Body of pancreas (tissue), 4 donors: ENCODE measurements at places on chromosomes 1 and 21.
A peak's percentile ranks its signal among the peaks of the same experiment; 100 is the strongest.

DNA sequence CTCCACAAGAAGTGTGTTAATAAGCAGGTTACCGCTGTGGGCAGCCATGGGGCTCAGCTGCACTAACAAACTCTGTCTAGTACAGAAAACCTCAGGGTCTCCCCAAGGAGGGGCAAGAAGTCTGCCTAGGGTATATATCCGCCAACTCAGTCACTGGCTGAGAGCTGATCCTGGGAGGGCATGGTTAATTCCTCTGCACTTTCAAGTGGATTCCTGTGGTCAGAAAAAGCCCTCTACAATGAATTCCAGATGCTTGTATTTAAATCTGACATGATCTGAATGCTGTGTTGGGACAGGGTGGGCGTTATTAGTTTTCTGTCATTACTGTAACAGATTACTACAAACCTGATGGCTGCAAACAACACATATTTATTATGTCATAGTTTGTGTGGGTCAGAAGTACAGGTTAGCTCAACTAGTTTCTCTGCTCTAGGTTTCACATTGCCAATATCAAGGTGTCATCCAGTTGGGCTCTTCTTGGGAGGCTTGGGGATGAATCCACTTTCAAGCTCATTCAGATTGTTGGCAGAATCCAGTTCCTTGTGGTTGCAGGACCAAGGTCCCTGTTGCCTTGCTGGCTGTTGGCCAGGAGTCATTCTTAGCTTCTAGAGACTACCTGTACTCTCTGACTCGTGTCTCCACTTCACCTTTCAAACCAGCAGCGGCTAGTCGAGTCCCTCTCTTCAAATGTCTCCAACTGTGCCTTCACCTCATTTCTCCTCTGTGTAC lies 8.0 kb upstream of the SELE start:
- H3K36me3 ChIP-seq = no peaks in the 10 kb centered on the region
- H3K4me3 ChIP-seq = no peak overlapping the region
- H3K27ac ChIP-seq = no peak overlapping the region
- H3K27me3 ChIP-seq = no peaks in the 10 kb centered on the region
- H3K4me1 ChIP-seq = no peaks in the 10 kb centered on the region

- H3K27me3 ChIP-seq = no peaks in the 10 kb centered on the region
- H3K4me1 ChIP-seq = no peaks in the 10 kb centered on the region
- H3K27ac ChIP-seq = no peak overlapping the region
Measured at GRCh38 chr1:167184081-167184480, 36.6 kb upstream of the POU2F1 start.

- no peaks in the 10 kb centered on the region for H3K36me3 ChIP-seq
- peaks cover 18% of the 10 kb centered on the region for H3K4me1 ChIP-seq
- no peaks in the 10 kb centered on the region for H3K27me3 ChIP-seq
- DNase-seq = no peak
- H3K4me3 ChIP-seq = no peak overlapping the region
Measured at GRCh38 chr1:85411567-85412305, 53.2 kb downstream of the DDAH1 start.

GRCh38 chr1:226063977-226064815 lies 1.7 kb downstream of the H3-3A start:
- H3K36me3 ChIP-seq = peaks cover 4% of the 10 kb centered on the region
- no peaks in the 10 kb centered on the region for H3K27me3 ChIP-seq
- DNase-seq = peak; percentile 30
- H3K4me3 ChIP-seq = peak overlapping the region; percentile 54

DNA sequence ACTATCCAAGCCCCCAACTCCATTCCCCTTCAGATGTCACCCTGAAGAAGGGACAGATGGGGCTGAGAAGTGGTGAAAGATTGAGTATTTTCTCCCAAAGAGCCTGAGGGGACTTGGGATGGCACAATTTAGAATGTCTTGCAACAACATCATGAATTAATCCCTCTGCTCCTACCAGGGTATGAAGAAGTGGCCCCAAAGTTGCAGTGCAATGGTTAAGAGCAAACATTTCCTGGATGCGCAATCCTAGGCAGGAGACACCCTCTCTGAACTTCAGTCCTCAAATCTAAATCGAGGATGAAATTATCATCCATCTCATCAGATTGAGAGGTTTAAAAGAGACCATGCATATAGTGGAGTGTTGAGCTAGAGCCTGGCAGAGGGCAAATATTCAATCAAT lies 28.6 kb upstream of the CITED4 start:
- H3K4me1 ChIP-seq = no peaks in the 10 kb centered on the region
- H3K4me3 ChIP-seq = no peak overlapping the region
- no peaks in the 10 kb centered on the region for H3K36me3 ChIP-seq
- DNase-seq = no peak
- H3K27ac ChIP-seq = no peak overlapping the region
- no peaks in the 10 kb centered on the region for H3K27me3 ChIP-seq

DNA sequence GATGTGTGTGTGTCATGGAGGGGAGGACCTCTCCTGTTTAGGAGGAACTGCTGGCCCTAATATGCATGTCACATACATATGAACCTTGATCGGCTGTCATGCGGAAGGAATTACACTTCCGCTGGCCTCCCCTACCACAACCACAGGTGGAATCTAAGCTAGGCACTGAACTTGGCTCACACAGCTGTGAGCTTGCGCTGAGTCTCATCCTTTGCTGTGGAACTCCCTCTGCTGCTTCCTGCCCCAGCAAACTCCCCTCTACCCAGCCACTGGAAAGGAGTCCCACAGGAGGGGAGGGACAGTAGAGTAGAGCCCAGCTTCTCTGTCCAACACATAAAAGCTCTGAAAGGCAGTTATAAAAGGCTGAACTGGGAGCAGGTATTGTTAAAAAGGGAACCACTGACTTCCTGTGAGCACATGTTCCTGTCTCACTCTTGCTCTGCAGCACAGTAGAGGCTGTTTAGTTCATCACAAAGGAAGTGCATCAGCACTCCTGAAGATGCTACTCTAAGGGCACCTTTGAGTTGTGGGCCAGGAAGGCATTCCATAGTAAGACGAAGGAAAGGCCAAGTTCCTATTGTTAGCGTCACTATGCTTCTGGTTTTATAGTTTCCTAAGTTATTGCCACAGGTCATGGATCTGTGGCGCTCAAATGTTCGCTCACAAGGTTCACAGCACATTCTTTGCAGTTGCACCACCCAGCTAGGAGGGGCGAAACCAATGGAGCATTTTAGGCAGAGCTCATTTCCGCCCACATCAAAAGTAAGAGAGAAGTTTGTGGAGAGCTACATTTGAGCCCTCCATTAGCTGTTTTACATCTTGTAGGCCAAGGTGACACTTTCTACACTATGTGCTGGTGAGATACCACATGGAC lies 17.7 kb upstream of the PTPRC start:
- no peaks in the 10 kb centered on the region for H3K4me1 ChIP-seq
- no peaks in the 10 kb centered on the region for H3K36me3 ChIP-seq
- H3K27me3 ChIP-seq = no peaks in the 10 kb centered on the region
- no peak overlapping the region for H3K27ac ChIP-seq

GRCh38 chr1:243489681-243490546 lies 234.1 kb downstream of the SDCCAG8 start:
- H3K27me3 ChIP-seq = no peaks in the 10 kb centered on the region
- no peak overlapping the region for H3K27ac ChIP-seq
- no peaks in the 10 kb centered on the region for H3K4me1 ChIP-seq

GRCh38 chr1:245551536-245551935 lies 396.8 kb downstream of the KIF26B start:
- no peak overlapping the region for H3K27ac ChIP-seq
- H3K27me3 ChIP-seq = no peaks in the 10 kb centered on the region
- DNase-seq = no peak

DNA sequence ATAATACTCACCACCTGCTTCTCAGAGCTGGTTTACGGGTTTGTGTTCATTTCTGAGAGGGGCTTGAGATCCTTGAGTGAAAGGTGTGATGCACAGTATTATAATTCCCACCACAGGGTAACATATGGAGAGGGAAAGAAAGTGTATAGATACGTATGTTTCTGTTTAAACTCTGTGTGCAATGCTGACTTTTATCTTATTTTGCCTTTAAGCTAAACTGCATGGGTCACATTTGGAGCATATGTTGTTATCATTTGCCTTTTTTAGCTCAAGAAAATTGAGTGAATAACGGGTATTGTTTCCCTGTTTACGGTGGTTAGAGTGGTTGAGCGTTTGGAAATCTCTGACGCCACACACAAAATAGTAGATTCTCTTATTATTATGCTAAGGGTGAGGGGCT lies 191.1 kb upstream of the NFIA start:
- H3K4me1 ChIP-seq = peaks cover 6% of the 10 kb centered on the region
- H3K27me3 ChIP-seq = no peaks in the 10 kb centered on the region
- no peak for DNase-seq
- no peaks in the 10 kb centered on the region for H3K36me3 ChIP-seq
- H3K27ac ChIP-seq = no peak overlapping the region
- no peak overlapping the region for H3K4me3 ChIP-seq

DNA sequence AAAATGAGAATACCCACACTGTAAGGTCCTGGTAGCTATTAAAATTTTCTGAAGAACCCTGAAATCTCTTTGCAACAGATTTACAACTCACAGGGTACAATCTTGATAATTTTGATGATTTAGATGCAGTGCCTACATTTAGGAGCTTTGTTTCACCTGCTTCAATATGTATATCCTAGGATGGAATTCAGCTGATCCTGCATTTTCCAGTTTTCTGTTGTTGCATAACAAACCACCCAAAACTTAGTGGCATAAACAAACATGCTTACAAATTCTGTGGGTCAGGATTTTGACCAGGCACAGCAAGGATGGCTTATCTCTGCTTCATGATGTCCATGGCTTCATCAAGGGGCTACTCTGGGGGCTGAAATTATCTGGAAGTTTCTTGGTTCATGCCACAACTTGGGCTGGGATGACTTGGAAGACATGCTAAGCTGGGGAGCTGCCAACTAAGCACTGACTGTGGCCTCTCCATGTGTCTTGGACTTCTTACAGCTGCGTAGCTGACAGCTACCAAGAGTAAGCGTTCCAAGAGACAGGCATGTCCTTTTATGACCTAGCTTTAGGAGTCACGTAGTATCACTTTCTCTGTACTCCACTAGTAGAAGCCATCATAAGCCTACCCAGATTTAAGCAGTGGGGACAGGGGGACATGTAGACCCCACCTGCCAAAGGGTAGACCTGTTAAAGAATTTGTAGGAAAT lies 108.5 kb downstream of the CACHD1 start:
- H3K27me3 ChIP-seq = no peaks in the 10 kb centered on the region
- no peak overlapping the region for H3K4me3 ChIP-seq
- no peaks in the 10 kb centered on the region for H3K36me3 ChIP-seq
- no peak for DNase-seq

DNA sequence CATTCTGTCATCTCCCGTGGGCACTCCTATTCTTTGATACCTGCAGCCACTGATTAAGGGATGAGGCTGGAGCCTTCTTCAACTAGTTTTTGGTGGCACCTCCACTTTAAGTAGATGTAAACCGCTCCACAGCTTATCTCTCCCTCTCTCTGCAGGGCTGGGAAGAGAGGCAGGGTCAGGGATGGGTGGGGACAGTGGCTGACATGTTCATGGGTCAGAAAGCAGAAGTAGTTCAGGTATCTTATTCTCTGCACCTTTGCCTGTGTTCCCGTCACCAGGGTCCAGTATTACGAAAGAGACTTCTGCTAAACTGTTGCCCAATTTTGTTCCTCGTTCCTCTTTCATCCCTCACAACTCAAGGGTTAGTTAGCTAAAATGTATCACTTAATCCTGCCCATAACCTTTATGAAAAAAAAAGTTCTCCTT lies 51.7 kb upstream of the EDEM3 start:
- H3K4me1 ChIP-seq = peaks cover 15% of the 10 kb centered on the region
- H3K27me3 ChIP-seq = no peaks in the 10 kb centered on the region
- H3K27ac ChIP-seq = peak overlapping the region; percentile 26
- no peak overlapping the region for H3K4me3 ChIP-seq
- H3K36me3 ChIP-seq = no peaks in the 10 kb centered on the region

DNA sequence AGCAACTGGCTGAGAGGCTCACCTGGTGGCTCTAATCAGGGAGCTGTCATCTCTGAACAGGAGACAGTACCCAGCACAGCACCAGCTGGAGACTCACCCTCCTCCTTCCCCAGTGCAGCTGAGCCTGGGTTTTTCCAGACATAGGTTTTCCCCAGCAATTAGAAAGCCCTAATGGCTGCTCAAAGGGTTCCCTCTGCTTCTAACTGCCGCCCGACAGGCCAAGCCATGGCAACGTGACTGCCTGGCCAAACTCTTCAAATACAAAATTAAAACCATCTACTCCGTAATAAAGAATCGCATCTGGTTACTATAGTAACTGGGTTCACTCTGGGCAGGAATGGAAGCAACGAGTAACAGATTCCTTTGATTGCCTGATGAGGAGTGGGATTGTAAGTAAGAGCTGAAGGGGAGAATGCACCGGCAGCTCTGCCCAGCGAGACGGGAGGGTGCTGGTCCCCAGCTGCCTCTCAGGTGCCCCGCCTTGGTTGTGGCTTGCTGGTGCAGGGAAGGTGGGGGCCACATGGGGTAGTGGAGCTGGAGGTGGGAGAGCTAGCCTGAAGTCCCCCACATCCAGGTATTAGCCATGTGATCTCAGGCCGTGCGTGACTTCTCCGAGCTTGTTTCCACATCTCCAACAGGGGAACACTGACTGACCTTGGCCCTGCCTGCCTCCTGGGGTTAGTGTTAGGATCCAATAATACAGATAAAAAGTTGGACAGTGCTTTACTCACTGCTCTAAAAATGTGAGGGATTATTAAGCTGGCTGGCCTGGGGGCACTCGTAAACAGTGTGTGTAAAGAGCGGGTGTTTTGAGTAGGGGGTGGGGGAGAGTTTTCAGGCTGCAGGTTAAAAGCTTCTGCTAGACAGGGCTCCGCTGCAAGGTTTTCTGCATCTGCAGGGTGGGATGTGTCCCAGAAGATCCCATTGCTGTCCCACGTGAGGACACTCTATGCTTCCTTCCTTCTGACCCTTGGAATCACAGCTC lies 94.2 kb downstream of the KCNN3 start:
- H3K27ac ChIP-seq = no peak overlapping the region
- no peaks in the 10 kb centered on the region for H3K4me1 ChIP-seq
- H3K4me3 ChIP-seq = no peak overlapping the region
- H3K36me3 ChIP-seq = no peaks in the 10 kb centered on the region

DNA sequence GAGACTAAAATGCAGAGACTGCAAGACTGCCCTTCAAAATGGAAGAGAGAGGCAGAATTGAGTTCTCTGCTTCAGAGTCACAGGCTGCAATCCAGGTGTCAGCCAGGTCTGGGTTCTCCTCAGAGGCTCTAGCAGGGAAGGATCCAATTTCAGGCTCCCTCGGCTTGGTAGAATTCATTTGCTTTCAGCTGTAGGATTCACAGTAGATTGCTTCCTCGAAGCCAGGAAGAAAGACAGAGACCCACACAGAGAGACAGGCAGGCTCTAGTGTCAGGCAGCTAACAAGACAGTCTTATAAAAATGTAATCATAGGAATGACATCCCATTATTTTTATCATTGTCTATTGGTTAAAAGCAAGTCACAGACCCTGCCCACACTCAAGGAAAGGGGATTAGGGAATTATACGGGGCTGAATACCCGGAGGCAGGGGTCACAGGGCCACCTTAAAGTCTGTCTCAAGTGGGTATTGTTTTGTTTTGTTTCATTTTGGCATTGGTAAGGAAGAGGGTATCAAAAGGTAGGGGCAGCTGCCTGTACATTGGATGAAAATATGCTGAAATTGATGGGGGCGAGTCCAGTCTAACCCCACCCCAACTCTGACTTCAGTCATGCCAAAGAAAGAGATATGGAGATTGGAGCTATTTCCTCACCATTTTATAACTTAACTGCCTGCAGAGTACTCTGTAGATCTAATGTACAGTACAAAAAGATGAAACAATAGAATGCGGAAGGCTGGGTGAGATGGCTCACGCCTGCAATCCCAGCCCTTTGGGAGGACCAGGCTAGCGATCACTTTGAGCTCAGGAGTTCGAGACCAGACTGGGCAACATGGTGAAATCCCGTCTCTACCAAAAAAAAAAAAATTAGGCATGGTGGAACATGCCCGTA lies 9.5 kb upstream of the TBCE start:
- no peaks in the 10 kb centered on the region for H3K27me3 ChIP-seq
- no peaks in the 10 kb centered on the region for H3K36me3 ChIP-seq
- DNase-seq = no peak
- H3K4me1 ChIP-seq = no peaks in the 10 kb centered on the region
